ENCODE measurements at places on chromosomes 6 and 20. TPM values are rescaled to one million over a fixed set of nuclear protein-coding genes. Genes with fewer than 3 reads are reported as not detected.

The VSX1 gene
- total RNA-seq = not detected

The NKAPL gene
- total RNA-seq = 0.29 TPM

The GATA5 gene
- not detected for total RNA-seq

The BPIFB1 gene
- not detected for total RNA-seq

The GABBR1 gene
- total RNA-seq = 7.1 TPM

The SPAG4 gene
- total RNA-seq = 9.9 TPM

The TNNC2 gene
- not detected for total RNA-seq

The PRDM1 gene
- total RNA-seq = 1.8 TPM

The CDS2 gene
- total RNA-seq = 23.9 TPM

The EPHA7 gene
- under 0.01 TPM for total RNA-seq

The LY6G6D gene
- not detected for total RNA-seq

The HLA-DMA gene
- total RNA-seq = 4.1 TPM

The SLPI gene
- total RNA-seq = not detected

The LGSN gene
- total RNA-seq = not detected

The KIAA1755 gene
- total RNA-seq = 2.8 TPM

The CYP24A1 gene
- not detected for total RNA-seq

The ADTRP gene
- 1.2 TPM for total RNA-seq

The ZSCAN26 gene
- 13.8 TPM for total RNA-seq

The GNAS-AS1 gene
- total RNA-seq = not detected

The MCM8 gene
- 10.4 TPM for total RNA-seq

The TBP gene
- 17.3 TPM for total RNA-seq

The UFL1 gene
- 37.7 TPM for total RNA-seq

The CLPSL1 gene
- not detected for total RNA-seq

The LY86 gene
- total RNA-seq = not detected

The ERGIC3 gene
- total RNA-seq = 413 TPM

The ZCCHC3 gene
- 11.9 TPM for total RNA-seq

The SPO11 gene
- total RNA-seq = not detected

The KCNB1 gene
- not detected for total RNA-seq

The CCDC167 gene
- 64.9 TPM for total RNA-seq

The PTK6 gene
- not detected for total RNA-seq

The FLRT3 gene
- 4.1 TPM for total RNA-seq

The CST7 gene
- not detected for total RNA-seq

The SMOC2 gene
- not detected for total RNA-seq

The SAMHD1 gene
- total RNA-seq = 22.5 TPM

The RAD21L1 gene
- 0.29 TPM for total RNA-seq

The IL17F gene
- not detected for total RNA-seq

The ID4 gene
- 3.5 TPM for total RNA-seq

The GPLD1 gene
- under 0.01 TPM for total RNA-seq

The ABHD16B gene
- total RNA-seq = not detected

The BLCAP gene
- total RNA-seq = 40.9 TPM

The LRRC73 gene
- total RNA-seq = not detected

The RNF144B gene
- total RNA-seq = 1.1 TPM

The FAM184A gene
- under 0.01 TPM for total RNA-seq

The PPP1R14C gene
- not detected for total RNA-seq

The OPRL1 gene
- 3.2 TPM for total RNA-seq

The ARMH2 gene
- not detected for total RNA-seq

The MMP24 gene
- total RNA-seq = 0.86 TPM

The SIGLEC1 gene
- not detected for total RNA-seq

Data from myometrial cell (primary cell).